ENCODE measurements at places on chromosomes 7 and 10.

GRCh38 chr10:49550563-49550962 lies 11.6 kb upstream of the ERCC6 start:
- no peak for DNase-seq

DNA sequence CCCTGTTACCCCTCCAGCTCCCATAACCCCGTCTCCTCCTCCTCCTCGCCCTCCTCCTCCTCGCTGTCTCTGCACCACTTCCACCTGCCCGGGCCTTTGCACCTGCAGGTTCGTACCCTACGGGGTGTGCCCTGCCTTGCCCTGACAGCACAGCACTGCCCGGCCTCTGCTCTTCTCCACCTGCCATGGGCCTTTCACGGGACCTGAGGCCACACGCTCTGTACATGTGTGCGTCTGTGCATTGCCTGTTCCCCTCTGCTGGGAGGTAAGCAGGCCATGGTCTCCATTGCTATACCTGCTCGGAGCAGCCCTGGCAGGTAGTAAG lies 40.0 kb downstream of the MICALL2 start:
- DNase-seq, result no peak

DNA sequence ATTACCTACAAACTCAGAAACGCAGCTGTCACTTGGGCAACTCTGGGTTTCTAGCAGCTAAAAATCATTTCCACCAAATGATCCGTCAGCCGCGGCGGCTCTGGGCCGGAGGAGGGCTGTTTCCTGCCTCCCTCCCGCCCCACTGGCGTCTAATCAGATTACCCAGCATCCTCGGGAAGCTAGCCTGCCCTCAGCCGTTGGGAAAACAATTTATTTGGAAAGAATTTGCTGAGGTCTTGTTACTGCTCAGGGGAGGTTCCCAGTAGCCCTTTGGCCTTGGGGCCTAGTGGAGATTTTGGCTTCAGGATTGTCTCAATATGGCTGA lies 65.0 kb upstream of the ADGRA1 start:
- DNase-seq, result no peak

DNA sequence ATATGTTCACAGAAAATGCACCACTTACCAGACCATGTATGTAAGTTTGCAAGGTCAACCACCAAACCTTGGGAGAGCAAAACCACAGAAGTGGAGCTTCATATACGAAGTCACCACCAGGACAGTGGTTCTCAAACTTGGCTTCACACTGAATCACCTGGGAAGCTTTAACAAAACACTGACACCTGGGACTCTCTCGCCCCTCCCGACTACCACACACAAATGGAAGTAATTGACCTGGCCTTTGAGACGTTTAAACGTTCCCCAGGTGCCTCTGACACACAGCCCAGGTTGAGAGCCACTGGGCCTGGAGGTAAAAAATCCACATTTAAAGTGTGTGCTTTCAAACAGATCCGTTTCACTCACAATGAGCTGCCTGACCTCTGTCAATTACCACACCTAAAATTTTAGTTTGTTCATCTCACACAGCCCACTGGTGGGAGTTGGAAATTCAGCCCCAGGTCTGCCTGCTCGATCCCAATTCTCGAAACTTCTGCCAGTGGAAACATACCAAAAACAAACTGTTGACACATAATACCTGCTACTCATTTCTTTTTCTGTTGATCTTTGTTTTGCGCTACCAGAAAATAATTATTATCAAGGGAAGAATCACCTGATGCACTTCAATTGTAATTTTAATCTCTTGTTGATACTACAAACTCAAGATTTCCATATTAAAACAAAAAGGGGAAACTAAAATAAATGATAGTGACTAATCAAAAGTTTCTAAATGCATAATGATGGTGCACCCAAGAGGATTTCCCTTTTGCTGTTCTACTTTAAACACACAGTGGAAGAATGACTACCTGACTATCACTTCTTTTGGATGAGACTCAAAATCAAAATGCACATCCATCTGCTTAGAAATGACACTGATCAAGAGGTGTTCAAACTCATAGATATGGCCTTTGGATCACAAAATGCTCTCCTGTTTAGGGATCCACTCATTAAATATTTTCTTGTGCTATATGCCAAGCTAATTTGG lies 26.6 kb downstream of the CDNF start:
- no peak for DNase-seq

DNA sequence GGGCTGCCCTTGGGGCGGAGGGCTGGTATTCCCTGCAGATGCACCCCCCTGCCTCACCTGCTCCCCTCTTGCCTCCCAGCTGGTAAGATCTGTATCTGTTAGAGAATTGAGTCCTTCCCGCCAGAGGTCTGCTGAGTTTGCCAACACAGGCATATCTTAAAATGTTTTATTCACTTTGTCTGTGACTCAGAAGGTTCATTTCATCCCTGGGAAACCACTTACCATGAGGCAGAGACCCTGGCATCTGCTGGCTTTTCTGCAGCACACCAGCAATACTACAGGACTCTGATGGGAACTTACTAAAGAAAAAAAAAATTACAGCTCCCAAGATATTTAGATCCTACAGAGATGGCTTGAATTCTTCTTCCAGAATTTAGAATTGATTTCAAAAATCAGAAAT lies 131.3 kb downstream of the PLPP4 start:
- DNase-seq, result no peak

All from NCI-H2171 treated with DMSO at 0.1 percent for 48 hours (cell line).